Left lung (tissue), 14 donors: ENCODE measurements at places on chromosomes 3 and 15. TPM values are rescaled to one million over a fixed set of nuclear protein-coding genes. Genes with fewer than 3 reads are reported as not detected.

CALML4 gene
- 12.4 TPM for polyA plus RNA-seq

DNA sequence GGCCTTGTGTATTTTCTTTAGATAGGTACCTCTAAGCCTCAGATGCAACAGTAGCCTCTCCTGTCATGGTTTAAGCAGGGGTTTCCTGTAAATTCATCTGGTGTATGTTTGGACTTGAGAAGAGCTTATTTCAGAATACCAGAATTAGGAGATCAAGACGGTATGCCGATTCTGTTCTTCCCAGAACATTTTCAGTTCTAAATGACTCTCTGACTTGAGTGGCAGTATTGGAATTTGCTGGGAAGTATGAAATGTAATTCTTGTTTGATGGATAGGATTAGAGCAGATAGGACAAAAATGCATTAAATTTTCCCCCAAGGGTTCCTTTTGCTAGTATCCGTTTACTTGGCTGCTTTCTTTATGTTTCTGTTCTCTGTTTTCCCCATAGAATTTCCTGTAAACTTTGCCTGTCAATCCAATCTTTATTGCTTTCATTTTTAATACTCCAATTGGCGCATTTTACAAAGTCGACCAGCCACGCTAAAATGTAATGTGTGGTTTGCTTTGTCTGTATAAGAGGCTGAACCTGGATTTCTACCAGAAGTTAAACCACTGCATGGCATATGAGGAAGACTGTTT lies 612.2 kb downstream of the RBMS3 start:
- no peak for DNase-seq

- DNase-seq, result no peak
Observed at GRCh38 chr3:102192575-102192974, 242.2 kb upstream of the ZPLD1 start.

DUOX1 gene
- 11.5 TPM for polyA plus RNA-seq

- DNase-seq, result no peak
Observed at GRCh38 chr15:77168616-77169015, 97.7 kb upstream of the TSPAN3 start.

- DNase-seq, result no peak
Observed at GRCh38 chr3:122858373-122858772, 63.5 kb downstream of the SLC49A4 start.

NANOGP8 gene
- polyA plus RNA-seq, result not detected

DNA sequence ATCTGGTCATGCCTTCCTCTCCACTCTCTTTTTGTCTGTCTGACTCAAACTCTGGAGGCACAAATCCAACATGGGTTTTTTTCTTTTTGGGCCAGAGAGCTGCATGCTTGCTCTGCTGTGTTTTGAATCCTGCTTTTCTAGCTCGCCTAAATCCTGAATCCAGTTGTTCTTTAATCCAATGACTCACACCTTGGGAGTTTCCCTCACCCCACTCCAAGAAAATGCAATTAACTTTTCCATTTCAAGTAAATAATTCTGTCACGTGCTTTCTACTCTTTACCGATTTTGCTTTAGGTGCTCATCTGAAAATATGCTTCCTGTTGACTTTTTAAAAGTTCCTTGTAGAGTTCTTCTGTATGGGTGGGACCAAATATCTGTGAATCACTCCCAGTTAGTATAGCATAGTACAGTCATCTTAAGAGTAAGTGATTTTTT lies 47.6 kb downstream of the SLMAP start:
- DNase-seq, result no peak

FBLN2 gene
- polyA plus RNA-seq, result 51.9 TPM

MITF gene
- 6.3 TPM for polyA plus RNA-seq

DNA sequence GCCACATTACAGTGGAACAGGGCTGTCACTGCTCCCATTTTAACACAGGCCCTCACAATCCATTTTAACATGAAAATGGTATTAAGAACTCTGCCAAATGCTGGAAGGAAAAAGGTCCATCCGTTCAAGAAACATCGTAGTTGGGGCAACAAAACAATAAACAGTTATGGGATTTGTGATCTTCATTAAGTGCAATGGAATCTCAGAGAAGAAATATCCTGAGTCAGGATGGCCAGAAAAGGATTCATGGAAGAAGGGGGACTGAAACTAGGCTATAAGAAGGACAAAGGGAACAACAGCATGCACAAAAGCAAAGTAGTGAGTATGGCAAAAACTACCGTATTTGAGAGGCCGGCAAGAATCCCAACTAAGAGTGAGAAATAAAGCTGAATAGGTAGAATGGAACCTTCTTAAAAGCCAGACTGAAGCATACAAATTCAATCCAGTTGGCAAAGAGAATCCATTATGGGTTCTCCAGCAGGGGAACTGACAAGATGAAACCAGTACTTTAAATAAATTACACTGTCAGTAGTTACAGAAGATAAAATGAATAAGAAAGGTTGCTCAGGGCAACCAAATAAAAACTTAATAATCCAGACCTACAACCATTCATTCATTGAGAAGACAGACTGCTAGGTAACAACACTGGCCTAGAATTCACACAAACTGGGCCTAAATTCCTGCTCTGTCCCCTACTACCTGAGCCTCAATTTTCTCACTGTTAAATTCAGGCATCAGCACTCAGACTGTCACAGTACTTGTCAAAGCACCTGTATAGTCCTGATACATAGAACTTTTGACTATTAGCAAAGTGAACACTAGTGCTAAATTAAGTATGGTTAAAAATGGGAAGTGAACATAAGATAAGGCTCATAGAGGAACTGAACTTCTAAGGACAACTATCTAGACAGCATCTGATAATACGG lies 6.3 kb downstream of the TBL1XR1 start:
- DNase-seq, result no peak

UROC1 gene
- polyA plus RNA-seq, result 0.21 TPM

GRCh38 chr3:38560996-38561717 lies 65.0 kb downstream of the EXOG start:
- DNase-seq, result no peak

AP2M1 gene
- polyA plus RNA-seq, result 340 TPM

GRCh38 chr3:58858126-58858525 lies 191.6 kb upstream of the FAM3D start:
- no peak for DNase-seq

- DNase-seq, result peak; percentile 44
Observed at GRCh38 chr3:42369304-42369703, 41.1 kb downstream of the LYZL4 start.

- DNase-seq, result no peak
Observed at GRCh38 chr3:123813876-123814275, 70.3 kb downstream of the MYLK start.

GRCh38 chr15:45587095-45587862 lies at the start of gene BLOC1S6:
Gene BLOC1S6, plus strand, starts transcription at chr15:45587379. Its CDS starts 65 bp downstream, at chr15:45587444.
- peak; percentile 91 for DNase-seq

ARHGEF26 gene
- 30.5 TPM for polyA plus RNA-seq

ARHGEF3 gene
- polyA plus RNA-seq, result 19.5 TPM

DNA sequence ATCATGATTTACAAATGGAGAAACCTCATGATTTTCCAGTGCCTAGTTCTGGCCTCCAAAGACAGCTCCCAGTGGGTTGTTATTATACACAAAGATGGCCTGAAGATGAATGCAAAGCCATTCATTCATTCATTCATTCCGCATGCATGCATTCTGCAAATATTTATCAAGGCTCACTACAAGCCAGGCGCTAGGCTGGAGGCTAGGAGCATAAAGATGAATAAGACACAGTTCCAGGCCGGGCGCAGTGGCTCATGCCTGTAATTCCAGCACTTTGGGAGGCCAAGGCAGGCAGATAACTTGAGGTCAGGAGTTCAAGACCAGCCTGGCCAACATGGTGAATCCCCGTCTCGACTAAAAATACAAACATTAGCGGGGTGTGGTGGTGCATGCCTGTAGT lies 2.4 kb upstream of the PSMD2 start:
- DNase-seq, result no peak

- DNase-seq, result no peak
Observed at GRCh38 chr3:144350125-144350524, 378.5 kb downstream of the DIPK2A start.

GRCh38 chr15:59701880-59702279 lies 12.8 kb upstream of the BNIP2 start:
- DNase-seq, result no peak

- peak; percentile 74 for DNase-seq
Observed at GRCh38 chr3:172138792-172139507, 99.6 kb downstream of the FNDC3B start.

RNU6-1 gene
- not detected for polyA plus RNA-seq

DNA sequence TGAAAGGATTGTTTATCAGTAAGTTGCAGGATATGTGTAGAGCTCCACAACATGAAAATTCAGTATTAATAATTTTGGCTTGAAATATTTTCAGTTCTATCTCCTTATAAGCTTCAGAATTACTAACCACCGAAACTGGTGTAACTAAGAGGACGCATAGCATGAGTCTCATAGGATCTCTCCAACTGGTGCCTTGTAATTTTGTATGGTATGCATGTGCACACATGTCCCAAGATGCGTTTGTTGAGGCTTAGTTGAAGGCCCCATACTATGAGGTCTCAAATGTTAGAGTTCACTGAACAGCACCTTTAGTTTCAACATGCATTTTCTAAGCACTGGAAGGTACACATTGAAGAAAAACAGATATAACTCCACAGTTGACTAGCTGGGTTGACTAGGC lies 195.4 kb downstream of the TP63 start:
- no peak for DNase-seq

RGMA gene
- 16.1 TPM for polyA plus RNA-seq

ANKUB1 gene
- 0.22 TPM for polyA plus RNA-seq
